ENCODE measurements at places on chromosomes 11 and 22. TPM values are rescaled to one million over a fixed set of nuclear protein-coding genes. Genes with fewer than 3 reads are reported as not detected.
A peak's percentile ranks its signal among the peaks of the same experiment; 100 is the strongest.

Gene GLYAT
- 1.4 TPM for total RNA-seq

Gene MS4A6E
- total RNA-seq: not detected

Gene CNIH2
- total RNA-seq: 51.1 TPM

Gene TP53AIP1
- total RNA-seq: 0.55 TPM

Gene MRGPRD
- not detected for total RNA-seq

Gene NFAM1
- total RNA-seq: 0.27 TPM

Gene FXYD6
- 230 TPM for total RNA-seq

DNA sequence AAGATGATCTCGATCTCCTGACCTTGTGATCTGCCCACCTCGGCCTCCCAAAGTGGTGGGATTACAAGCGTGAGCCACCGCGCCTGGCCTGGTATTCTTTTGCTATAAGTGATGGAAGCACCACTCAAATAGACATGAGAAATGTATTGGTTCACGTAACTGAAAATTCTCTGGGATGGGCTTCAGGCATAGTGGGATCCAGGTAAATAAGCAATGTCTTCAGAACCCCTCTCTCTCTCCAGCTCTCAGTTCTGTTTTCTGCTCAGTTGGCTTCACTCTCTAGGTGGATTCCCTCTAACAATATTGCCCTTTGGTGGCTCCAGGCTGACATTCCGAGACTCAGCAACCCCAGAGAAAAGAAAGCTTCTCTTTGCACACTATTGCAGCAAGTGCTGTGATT is 889 bp upstream of the LHFPL7 start:
- no peak for ATAC-seq

GRCh38 chr11:105884436-105884835 is 137.6 kb downstream of the MSANTD4 start:
- ATAC-seq: no peak

DNA sequence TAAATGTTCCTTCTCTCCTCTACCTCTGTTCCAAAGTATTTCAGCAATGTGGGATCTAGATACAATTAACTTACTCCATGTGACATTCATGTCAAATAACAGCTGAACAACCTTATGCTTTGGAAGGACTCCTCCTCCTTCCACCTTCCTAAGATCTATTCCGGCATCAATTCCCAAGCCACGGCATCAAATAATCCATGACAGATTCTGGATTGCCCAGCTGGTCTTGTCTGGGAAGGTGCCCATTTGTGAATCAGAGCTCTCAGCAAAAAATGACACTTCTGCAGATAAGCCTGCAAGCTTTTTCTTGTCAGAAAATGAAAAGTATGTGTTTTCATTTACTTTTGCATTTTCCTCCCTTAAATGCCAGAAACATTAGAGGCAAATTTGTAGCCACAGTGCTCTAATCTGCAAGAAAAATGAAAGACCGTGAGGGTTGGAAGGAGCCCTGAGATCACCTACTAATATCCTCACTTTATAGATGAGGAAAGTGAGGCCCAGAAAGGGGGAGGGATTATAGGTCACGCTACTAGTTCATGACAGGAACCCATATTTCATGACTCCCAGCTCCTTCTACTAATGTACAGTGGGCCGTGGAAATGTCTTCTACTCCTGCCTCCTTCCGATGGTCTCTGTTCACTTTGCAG is 124.0 kb downstream of the ME3 start:
- no peak for ATAC-seq

DNA sequence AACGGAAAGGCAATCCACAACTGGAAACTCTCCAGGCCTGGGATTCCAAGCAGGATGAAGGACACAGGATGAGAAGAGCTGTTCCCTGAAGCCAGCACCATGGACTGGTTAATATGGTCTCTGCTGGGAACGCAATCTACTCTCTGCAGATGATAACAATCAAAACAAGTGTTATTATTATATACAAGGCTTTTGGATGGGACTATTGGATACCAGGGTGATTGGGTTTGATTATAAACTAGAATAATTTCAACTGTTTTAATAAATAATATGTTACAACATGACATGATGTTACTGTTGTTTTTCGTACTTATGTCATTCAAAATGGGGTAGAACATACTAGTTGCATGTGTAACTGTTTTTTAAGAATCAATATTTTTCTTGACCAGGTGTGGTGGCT is at the start of gene OR52R1:
TSS of gene OR52R1 (minus strand) at position 101 of the 400 bp plus-strand sequence. CDS start at position 101, 0 bp downstream.
- no peak for ATAC-seq

- peak; percentile 92 for ATAC-seq
These were observed 3.9 kb upstream of the SCN2B start for GRCh38 chr11:118180300-118180703.

DNA sequence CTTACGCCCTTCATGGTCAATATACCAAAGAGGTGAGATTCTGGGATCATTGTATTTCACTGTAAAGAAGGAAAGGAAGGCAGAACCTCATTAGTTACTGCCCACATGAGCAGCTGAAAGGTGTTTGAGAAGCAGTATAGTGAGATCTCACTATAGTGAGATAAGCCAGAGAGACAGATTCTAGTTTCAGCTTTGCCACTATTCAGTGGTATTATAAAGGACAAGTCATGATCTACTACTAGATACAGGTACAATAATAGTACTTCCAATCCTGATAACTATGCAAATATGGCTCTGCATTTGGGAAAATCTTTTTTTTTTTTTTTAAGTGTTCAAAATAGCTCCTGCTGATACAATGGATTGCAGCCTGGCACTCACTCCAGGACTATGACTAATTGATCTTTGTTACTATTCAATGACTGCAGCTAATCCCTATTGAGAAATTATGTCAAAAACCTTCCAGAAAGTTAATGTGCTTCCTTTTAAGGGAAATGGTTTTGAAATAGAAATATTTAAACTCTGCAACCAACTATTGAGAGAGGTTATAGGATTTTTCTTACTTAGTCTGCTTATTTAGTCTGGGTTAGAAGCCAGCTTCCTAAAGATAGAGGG is 8.3 kb upstream of the DLAT start:
- ATAC-seq: no peak

DNA sequence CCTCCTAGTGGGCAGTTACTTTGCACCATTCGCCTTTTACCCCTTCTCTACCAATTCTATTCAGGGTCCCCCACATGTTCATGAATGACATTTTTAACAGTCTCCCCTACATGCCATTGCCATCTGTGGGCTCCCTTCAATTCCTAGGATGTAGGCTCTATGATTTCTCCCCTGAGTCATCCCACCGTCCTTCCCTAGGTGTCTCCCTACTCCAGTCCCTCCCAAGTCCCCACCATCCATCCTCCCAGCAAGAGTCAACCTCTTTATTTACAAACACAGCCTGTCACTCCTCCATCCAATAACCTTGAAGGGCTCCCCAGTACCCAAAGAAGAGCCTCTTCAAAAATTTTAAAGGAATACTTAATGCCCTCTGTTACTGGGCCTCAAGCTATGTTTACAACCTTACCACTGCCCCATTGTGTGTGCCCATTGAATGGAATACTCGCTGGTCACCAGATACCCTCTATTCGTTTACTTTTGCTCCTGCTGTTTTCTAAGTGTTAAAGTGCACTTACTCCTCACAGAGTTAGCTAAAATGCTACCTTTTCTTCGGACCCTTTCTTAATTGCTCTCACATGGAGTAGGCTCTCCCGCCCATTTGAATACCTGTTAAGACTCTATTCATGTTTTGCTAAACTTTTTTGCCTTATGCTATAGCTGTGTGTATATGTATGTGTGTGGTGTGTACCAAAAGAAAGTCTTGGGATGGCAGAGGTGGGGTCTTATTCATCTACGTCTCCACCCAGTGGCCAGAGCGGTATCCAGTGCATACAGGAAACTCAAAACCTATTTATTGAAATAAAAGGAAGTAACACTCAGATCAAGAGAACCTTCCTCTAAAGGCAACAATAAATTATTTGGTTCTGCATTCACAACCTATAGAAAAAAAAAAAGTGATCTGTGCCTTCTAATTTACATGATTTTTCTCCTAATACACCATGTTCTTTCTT is 235.8 kb upstream of the CCDC90B start:
- peak; percentile 54 for ATAC-seq

DNA sequence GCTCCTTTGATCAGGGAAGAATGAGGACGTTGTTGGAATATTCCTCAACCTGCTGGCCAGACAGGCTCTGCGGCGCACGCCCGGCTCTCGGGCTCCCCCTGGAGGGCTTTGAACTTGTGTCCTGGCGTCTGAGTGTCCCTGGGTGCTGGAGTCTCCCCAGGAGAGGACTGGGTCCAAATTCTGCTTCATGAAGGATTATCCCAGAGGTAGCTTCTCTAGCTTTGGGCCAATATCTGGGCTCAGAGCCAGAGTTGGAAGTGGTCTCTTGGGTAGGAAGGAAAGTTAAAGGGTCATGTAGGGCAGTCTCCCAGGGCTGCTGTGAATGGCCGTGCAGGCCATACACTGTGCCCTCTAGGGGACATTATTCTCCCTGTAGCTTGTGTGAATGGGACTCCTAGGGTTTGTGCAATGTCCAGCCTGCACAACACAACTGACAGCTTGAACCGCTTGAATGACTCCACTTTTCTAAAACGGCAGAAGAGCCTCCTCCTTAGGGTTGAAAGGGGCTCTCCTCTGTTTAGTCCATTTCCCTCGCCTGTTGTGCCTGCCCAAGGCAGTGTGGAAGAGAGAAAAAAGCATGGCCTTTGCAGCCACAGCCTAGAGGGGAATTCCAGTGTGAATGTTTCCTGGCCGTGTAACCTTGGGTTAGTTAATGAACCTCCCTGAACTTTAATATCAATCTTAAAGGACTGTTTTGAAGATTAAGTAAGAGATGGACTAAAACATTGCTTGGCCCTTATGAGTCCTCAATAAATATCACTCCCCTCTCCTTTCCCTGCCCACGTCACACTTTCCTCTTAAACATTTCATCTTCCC is 111.2 kb upstream of the THY1 start:
- peak; percentile 98 for ATAC-seq

- ATAC-seq: no peak
These were observed 66.2 kb downstream of the SC5D start for GRCh38 chr11:121358760-121359159.

GRCh38 chr11:27215471-27216269 is 147.3 kb downstream of the CCDC34 start:
- no peak for ATAC-seq

DNA sequence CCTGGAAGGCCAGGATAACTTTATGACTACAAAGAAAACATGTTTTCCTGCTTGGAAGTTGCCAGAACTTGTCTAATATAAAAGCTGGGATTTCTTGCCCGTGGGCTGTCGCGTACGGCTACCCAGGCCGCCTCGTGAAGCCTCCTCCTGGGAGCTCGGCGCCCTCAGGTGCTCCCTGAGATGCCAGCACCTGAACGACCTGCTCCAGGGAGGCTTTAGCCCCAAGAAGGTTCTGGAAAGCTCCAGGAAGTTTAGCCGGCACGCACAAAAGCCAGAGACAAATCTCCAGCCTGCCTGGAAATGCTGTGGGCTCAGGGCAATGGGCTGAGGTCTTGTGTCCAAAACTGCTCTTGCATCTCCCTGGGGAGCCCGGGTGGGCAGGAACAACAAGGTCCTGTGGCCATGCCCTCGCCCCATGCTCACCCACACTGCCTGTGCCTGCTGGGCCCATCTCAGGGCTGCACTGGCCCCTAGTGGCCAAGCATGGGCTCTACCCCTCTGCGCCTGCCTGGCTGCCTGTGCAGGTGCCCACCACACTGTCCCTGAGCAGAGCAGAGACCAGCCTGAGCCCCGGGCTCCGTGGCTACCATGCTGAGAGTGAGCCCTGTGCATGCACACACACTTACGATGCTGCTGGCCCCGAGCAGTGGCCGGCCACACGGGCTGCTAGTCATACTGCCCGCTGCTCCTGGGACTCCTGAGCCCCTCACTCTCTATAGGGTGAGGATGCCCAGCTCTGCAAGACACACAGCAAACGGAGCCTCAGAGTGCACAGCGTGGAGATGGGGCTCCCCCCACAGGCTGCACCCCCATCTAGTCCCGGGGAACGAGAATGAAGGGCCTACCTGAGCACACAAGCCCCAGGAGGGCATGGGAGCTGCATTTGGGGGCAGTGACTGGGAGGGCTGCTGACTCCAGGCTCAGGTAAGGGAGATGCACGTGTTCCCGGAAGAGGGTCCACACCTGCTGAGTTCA is 4.9 kb upstream of the CELSR1 start:
- peak; percentile 71 for ATAC-seq
